ENCODE measurements at places on chromosomes 2 and 18. TPM values are rescaled to one million over a fixed set of nuclear protein-coding genes. Genes with fewer than 3 reads are reported as not detected.

DNA sequence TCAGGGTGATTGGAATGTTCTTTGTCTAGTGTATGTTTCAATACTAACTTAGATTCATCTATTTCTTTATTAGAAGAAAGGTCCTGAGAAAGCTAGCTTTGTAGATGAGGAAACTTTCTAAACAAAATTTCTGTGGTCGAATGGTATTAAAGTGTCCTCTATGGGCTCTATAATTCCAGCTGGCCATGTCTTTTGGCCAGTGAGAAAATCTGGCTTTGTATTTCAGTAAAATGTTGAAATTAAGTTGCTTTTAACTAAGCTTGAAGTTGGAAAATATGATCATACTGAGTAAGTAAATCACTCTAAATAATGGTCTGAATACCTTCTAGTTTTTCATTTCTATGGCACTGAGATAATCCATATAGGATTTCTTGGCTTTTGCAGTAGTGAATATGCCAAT, 148.8 kb downstream of the RDH14 start:
- no peaks in the 10 kb centered on the region for H3K36me3 ChIP-seq
- H3K27me3 ChIP-seq = no peaks in the 10 kb centered on the region
- no peak for DNase-seq
- H3K4me3 ChIP-seq = no peak overlapping the region

The CCDC74A gene
- total RNA-seq = 11.5 TPM

The ZNF516 gene
- 29.4 TPM for total RNA-seq

The GPR155 gene
- 3.4 TPM for total RNA-seq

DNA sequence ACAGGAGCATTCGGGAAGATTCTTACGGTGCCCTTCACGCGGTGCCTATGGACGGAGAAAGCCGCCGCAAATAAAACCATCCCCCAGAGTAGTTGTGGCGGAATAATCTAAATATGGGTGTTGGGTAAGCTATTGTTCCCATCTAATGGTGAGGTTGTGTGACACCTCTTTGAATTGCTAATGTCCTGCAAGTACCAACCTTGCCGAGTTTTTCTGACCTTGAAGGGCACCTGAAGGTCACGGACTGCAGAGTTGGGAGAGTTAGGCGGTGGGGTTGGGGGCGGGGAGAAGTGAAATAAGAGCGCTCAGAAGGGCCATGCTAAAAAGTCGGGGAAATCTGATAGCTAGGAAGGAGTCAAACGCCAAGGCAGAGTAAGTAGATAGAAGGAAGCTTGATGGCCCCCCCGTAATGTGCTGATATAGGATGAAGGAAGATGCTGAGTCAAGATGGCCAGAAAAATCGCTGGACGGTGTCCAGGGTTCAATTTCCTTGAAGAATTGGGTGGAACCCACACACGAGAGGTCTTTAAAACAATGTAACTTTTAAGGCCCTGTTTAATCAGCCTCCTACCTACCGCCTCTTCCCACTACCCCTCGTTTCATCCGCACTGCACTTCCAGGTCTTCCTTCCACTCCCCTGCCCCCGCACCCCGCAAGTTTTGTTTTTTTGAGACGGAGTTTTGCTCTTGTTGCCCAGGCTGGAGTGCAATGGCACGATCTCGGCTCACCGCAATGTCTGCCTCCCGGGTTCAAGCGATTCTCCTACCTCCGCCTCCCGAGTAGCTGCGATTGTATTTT, 600 bp downstream of the KATNAL2 start:
- no peaks in the 10 kb centered on the region for H3K36me3 ChIP-seq
- H3K4me1 ChIP-seq = 0 out of 2 replicates have a peak, but pooled peaks cover 5% of the 10 kb centered on the region
- H3K27ac ChIP-seq = peak overlapping the region; percentile 67
- no peaks in the 10 kb centered on the region for H3K27me3 ChIP-seq

DNA sequence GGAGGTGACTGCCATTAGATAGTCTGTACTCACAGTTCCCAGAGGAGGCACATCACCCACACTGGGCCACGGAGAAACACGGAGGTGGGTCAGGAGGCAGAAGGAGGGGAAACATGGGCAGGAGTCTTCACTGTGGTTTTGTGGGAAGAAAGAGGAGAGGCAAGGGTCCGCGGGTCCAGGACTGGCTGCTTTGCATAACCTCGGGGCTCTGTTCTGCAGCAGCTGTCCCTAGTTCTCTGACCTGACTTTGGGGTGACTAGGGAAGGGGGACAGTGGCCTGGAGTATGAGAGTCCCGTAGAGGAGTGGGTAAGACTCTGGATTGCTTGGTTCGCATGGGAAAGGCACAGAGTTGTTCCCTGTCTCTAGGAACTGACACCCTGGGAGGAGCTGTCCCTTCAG, 238.3 kb upstream of the RAB6C start:
- no peaks in the 10 kb centered on the region for H3K27me3 ChIP-seq
- H3K4me3 ChIP-seq = no peak overlapping the region
- H3K36me3 ChIP-seq = no peaks in the 10 kb centered on the region
- no peaks in the 10 kb centered on the region for H3K4me1 ChIP-seq

GRCh38 chr2:42457011-42457410, 36.8 kb downstream of the KCNG3 start:
- H3K36me3 ChIP-seq = no peaks in the 10 kb centered on the region
- DNase-seq = no peak
- H3K4me1 ChIP-seq = no peaks in the 10 kb centered on the region
- peaks cover 25% of the 10 kb centered on the region for H3K27me3 ChIP-seq
- H3K4me3 ChIP-seq = no peak overlapping the region

- H3K36me3 ChIP-seq = no peaks in the 10 kb centered on the region
- peaks cover 16% of the 10 kb centered on the region for H3K27me3 ChIP-seq
- no peak overlapping the region for H3K4me3 ChIP-seq
- DNase-seq = no peak
These were observed 36.9 kb downstream of the KIF1A start for GRCh38 chr2:240782886-240783818.

The ACYP2 gene
- 16.6 TPM for total RNA-seq

- H3K4me1 ChIP-seq = no peaks in the 10 kb centered on the region
- no peak overlapping the region for H3K4me3 ChIP-seq
- DNase-seq = no peak
- no peaks in the 10 kb centered on the region for H3K36me3 ChIP-seq
These were observed 217.3 kb downstream of the SEPTIN10 start for GRCh38 chr2:109396202-109397180.

- no peak overlapping the region for H3K27ac ChIP-seq
- no peaks in the 10 kb centered on the region for H3K27me3 ChIP-seq
- H3K36me3 ChIP-seq = no peaks in the 10 kb centered on the region
- no peak overlapping the region for H3K4me3 ChIP-seq
- peaks cover 7% of the 10 kb centered on the region for H3K4me1 ChIP-seq
These were observed 97.6 kb upstream of the LMAN1 start for GRCh38 chr18:59456657-59457056.

DNA sequence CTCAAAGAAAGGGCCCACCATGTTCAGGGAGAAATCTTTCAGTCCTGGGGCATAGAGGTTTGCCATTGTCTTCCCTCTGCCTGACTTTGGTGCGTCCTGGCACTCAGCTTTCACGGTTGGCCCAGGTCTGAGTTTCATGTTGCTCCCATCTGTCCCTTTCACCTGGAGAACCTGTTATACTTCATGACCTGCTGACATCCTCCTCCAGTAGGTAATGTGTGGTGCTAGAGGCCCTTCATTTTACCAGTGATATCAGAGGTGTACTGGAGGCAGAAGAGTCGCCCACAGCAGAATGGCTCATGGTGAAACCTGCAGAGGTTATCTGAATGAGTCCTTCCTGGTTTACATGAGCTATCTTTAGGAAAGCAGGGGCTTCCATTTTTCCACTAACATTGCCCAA, 128.8 kb upstream of the DLX2 start:
- H3K4me1 ChIP-seq = peaks cover 10% of the 10 kb centered on the region
- DNase-seq = no peak
- H3K27ac ChIP-seq = no peak overlapping the region
- no peaks in the 10 kb centered on the region for H3K36me3 ChIP-seq

The NAB1 gene
- 44.1 TPM for total RNA-seq

GRCh38 chr2:221255862-221256261, 316.2 kb downstream of the EPHA4 start:
- no peaks in the 10 kb centered on the region for H3K36me3 ChIP-seq
- no peaks in the 10 kb centered on the region for H3K27me3 ChIP-seq
- no peak overlapping the region for H3K27ac ChIP-seq
- no peak for DNase-seq

The UGT1A4 gene
- not detected for total RNA-seq

The CAMKMT gene
- 7.5 TPM for total RNA-seq

GRCh38 chr2:61833971-61834370, 19.9 kb downstream of the FAM161A start:
- DNase-seq = no peak
- no peaks in the 10 kb centered on the region for H3K27me3 ChIP-seq

DNA sequence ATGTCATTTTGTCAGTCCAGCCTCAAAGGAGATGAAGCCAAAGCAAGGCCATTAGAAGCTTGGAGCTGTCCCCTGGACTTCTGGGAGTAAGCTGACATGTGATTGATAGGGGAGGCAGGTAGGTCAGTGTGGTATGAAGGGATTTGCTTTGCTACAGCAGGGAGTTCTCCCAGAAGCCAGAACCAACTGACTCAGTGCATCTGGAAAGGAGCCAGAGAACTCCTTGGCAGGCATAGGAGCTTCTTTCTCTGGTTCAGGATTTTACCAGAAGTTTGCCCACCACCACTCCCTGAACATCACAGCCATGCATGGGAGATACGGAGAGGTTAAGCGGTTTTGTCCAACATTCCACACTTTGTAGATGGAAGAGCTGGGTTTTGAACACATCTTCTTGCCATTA, 24.5 kb upstream of the KCNE4 start:
- peaks cover 13% of the 10 kb centered on the region for H3K4me1 ChIP-seq
- H3K4me3 ChIP-seq = no peak overlapping the region
- peak; percentile 81 for DNase-seq
- no peaks in the 10 kb centered on the region for H3K27me3 ChIP-seq
- H3K36me3 ChIP-seq = no peaks in the 10 kb centered on the region
- no peak overlapping the region for H3K27ac ChIP-seq

- peaks cover 13% of the 10 kb centered on the region for H3K27me3 ChIP-seq
- no peak overlapping the region for H3K27ac ChIP-seq
- no peaks in the 10 kb centered on the region for H3K36me3 ChIP-seq
- H3K4me3 ChIP-seq = no peak overlapping the region
- H3K4me1 ChIP-seq = no peaks in the 10 kb centered on the region
- no peak for DNase-seq
These were observed 41.7 kb upstream of the LDLRAD4 start for GRCh38 chr18:13176847-13177246.

DNA sequence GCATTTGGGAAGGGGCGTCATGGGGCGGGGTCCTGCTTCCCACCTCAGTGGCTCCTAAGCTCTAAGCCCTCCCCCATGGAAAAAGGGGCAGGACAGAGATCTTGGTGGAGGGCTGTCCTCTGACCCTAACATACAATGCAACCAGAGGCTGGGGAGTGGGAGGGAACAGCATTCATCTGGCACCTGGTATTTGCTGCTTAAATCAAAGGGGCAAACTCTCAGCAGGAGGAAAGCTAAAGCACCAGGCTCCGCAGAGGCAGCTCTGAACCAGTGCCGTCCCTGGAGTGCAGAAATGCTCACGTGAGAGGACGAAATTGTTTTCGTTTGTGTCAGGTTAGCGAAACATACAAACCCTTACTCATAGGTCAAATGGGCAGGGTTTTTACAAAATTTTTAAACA, 92.7 kb upstream of the PXDN start:
- no peaks in the 10 kb centered on the region for H3K4me1 ChIP-seq
- H3K36me3 ChIP-seq = no peaks in the 10 kb centered on the region
- no peak overlapping the region for H3K27ac ChIP-seq
- H3K27me3 ChIP-seq = peaks cover 3% of the 10 kb centered on the region
- peak; percentile 61 for DNase-seq

The NEU2 gene
- not detected for total RNA-seq

GRCh38 chr2:204177977-204178522, 241.5 kb downstream of the ICOS start:
- no peaks in the 10 kb centered on the region for H3K27me3 ChIP-seq
- H3K36me3 ChIP-seq = no peaks in the 10 kb centered on the region
- peak; percentile 30 for DNase-seq
- H3K4me3 ChIP-seq = no peak overlapping the region

DNA sequence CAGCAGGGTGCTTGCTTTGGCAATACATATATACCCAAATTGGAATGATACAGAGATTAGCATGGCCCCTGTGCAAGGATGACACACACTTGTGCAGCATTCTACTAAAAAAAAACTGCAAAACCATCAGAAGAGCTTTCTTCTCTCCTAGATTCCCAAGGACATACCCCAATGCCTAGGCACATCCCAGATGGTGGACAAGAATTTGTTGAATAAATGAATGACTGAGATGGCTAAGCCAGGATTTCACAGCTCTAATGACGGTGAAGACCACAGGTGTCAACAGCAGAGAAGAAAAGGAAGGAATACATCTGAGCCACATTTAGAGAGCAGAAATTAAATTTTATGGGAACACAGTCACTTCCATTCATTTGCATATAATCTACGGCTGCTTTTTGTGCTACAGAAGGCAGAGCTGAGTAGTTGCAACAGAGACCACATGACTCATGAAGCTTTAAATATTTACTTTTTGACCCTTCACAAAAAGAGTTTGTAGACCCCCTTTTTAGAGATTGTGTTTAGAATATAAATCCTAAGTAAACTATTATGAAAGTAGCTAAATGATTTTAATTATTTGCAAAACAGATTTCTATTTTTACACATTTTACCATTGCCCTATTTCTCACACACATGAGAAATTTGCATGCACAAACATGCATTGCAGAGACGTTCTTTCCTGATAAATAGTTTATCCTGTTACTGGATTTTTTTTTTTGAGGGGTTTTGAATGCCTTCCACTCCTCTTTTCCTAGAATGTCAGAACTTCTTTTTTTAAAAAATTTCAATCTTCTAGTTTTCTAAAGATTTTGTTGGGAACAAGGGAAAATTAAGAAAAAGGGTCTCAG, 119.0 kb downstream of the PMAIP1 start:
- H3K4me3 ChIP-seq = peak overlapping the region; percentile 32
- peak overlapping the region; percentile 64 for H3K27ac ChIP-seq
- peak; percentile 69 for DNase-seq
- H3K27me3 ChIP-seq = no peaks in the 10 kb centered on the region

- H3K4me3 ChIP-seq = no peak overlapping the region
- no peak overlapping the region for H3K27ac ChIP-seq
- no peak for DNase-seq
- H3K36me3 ChIP-seq = no peaks in the 10 kb centered on the region
- H3K4me1 ChIP-seq = peaks cover 9% of the 10 kb centered on the region
These were observed 23.6 kb upstream of the SULT1C4 start for GRCh38 chr2:108354136-108354535.

The NEB gene
- total RNA-seq = 1.3 TPM

The SLC4A3 gene
- 0.54 TPM for total RNA-seq

The ASAP2 gene
- total RNA-seq = 49.6 TPM

DNA sequence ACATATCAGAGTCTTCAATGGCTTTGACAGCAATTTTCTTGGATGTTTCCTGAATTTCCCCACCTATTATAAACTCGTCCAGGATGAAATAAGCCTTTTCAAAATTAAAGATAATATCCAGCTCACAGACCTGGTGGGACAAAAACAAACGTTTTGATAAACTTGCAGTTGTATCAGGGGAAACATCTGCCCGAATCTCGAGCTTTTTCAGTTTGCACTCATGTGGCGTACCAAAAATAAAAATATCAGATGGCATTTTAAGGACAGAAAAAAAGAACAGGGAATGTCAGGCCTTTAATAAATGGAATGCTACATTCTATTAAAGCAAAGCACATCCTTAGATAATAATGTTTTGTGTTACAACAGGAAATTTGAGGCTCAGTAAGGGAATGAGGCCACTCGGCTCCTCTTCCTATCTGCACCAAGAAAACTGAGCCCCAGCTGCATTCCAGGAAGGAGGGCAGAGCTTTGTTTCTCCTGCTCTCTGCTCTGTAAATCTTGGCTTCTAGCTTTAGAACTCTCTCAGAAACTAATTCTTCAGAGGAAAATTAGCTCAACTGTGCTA, 72.1 kb downstream of the AP1S3 start:
- H3K36me3 ChIP-seq = no peaks in the 10 kb centered on the region
- H3K4me1 ChIP-seq = peaks cover 12% of the 10 kb centered on the region
- no peak overlapping the region for H3K4me3 ChIP-seq
- no peak overlapping the region for H3K27ac ChIP-seq
- H3K27me3 ChIP-seq = no peaks in the 10 kb centered on the region
